ENCODE measurements at places on chromosomes 5 and 9.

DNA sequence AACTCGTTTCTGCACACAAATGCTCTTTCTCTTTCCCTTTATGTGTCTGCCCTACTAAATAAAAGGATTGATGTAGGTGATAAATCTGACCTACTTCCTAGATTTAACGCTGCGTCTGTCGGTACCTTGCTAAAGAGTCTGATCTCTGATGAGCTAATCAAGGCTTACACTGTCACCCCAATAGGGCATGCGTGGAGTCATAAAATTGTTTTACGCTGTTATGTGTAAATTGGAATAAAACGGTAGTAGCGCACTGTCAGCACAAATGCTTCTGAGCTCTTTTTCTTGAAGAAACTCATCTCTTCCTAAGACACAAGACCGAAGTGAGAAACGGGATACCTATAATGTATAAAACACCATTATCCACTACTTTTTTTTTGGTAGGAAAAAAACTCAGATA lies 2106.3 kb upstream of the WWC1 start:
- DNase-seq: no peak

GRCh38 chr5:114010362-114010761 lies 351.5 kb upstream of the KCNN2 start:
- DNase-seq: no peak

DNA sequence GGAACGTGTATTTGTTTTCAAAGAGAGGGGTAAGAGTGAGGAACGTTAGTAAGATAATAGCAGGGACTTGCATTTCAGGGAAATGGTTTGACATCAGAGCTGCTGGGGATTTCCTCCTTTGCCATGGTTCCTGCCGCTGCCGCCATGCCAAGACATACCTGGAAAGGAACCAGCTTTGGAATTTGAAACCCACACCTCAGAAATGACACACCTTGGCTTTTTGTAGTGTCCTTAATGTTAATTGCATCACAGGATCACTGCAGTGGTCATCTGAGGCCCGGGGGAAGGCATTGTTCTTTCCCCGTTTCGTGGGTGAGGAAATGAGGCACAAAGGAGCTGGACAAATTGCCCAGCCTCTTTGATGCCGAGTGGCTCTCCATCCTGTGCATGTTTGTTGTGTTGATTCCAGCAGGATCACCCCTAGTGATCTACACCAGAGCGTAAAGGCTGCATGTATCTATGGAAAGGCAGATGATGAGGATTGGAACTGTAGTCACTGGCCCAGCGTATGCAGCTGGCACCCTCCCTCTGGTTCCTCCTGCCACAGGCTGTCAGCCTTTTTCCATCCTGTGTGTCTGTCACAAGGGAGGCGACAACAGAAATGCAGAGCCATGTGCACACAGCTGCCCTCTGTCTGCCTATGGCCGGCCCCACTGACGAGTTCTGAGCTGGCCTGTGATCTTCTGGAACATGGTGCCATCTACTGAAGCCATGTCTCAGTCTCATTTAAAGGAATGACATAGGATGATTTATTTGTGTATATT lies 37.8 kb downstream of the SLC46A2 start:
- no peak for DNase-seq

- DNase-seq: no peak
Observed at GRCh38 chr5:140319833-140320232, 16.9 kb upstream of the PFDN1 start.

- no peak for DNase-seq
Observed at GRCh38 chr5:134005417-134006061, 764 bp upstream of the VDAC1 start.
